IMR-90 (cell line): ENCODE measurements at places on chromosomes 3 and 15. TPM values are rescaled to one million over a fixed set of nuclear protein-coding genes. Genes with fewer than 3 reads are reported as not detected.
A peak's percentile ranks its signal among the peaks of the same experiment; 100 is the strongest.

DNA sequence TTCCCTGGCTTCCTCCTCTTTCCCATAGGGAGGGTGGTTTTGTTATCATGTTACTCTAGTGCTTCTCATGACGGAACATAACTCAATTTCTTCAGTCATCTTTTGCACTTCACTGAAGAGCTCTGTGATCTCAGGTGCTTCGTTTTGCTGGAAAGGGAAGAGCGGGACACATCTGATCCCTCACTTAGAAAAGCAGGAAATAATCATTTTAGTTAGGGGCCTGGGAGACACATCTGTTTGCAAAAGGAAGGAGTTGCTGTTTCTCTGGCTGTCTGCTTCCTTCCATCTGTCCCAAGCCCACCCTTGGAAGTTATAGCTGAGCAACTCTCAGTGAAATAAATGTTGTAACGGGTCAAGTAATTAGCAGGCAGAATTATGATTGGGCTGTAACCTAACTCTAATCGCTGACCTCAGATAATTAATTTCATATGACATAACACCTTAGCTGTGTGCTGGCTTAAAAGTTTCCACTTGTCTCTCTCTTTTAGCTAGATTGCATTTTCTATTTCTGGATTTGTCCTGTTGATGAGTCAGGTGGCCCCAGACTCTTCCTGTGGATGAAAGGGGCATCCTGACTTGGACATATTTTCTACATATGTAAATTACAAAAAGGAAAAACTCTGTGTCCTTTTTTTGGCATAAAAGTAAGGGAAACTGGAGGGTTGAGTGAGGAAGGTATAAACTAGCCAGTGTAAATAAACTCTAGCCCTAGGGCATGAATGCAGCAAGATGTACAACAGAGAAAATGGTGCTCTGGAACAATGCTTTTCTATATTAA is 11.0 kb upstream of the FILIP1L start:
- peak; percentile 28 for DNase-seq

- no peak for DNase-seq
Measured at GRCh38 chr15:52797625-52798501, 7.7 kb upstream of the ONECUT1 start.

- DNase-seq: peak; percentile 34
Measured at GRCh38 chr3:194148383-194148782, 12.4 kb downstream of the HES1 start.

GRCh38 chr15:52532427-52532826 is 3.7 kb upstream of the MYO5A start:
- no peak for DNase-seq

GRCh38 chr15:73345658-73346057 is 23.1 kb downstream of the HCN4 start:
- DNase-seq: no peak

- DNase-seq: peak; percentile 89
Measured at GRCh38 chr15:71332431-71333004, 217.2 kb downstream of the THSD4 start.

DNA sequence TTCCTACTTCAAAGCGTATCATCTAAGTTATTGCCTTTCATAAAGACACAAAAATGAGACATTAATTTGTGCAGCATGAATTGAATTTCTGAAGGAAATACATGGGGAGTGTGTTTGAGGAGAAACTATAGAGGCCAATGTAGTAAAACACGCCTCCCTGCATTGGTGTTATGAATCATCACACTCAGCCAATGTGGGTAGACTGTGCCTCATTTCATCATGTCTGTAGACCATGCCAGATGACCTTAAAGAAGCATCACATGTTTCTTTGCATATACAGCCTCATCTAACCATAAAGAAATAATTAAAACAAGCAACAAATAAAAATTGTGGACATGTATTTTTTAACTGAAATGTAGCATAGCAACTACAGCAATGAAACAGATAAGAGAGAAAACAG is 486.0 kb upstream of the ADAMTS9 start:
- no peak for DNase-seq

DNA sequence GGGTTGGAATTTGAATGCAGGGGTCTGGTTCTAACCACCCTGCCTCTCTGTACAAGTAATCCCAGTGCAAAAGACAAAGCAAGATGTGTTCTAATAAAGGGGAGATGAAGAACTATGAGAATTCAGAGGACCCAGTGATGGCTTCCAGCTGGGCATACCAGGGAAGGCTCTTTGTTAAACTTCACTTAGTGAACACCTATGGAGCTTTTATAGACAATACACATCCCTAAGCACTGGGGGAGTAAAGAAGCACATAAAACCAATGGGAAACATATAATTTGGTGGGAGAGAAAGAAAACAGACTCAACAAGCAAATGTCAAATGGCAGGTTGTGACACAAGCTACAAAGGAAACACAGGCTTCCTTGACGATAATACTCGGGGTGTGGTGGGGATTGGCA is 47.9 kb upstream of the RNU6-1 start:
- DNase-seq: no peak

DNA sequence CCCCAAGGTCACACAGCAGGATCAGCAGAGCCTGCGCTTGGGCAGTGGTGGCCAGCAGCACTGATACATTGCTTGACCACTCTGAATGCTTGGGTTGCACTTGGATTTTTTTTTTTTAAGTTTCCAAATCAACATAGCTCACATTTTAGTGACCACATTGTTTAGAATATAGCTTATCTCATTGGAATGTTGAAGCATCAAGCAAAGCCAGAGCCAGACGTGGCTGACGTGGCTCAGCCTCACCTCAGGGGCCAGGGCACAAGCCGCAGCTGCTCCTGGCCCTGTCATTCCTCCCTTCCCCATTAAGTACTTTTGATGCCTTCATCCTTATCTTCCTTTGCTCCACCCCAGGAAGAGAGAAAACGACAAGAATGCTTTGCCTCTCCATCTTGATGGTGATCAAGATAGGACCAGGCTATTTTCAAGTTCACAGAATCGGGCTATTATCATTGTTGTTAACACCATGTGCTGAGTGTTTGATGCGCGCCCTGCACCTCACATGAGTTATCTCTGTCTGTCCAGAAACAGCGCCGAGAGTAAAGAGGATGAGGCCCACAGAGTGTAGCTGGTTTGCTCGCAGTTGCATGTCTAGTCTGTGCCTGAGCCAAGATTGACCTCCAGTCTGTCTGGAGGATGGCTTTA is 75.8 kb downstream of the AAGAB start:
- peak; percentile 99 for DNase-seq

LCTL gene
- total RNA-seq: 8.9 and 10.4 TPM in 2 replicates

SAXO2 gene
- total RNA-seq: 0.28 TPM in 1 of 2 replicates, not detected in the other

GOLGA6D gene
- total RNA-seq: not detected in 2 replicates
